Stimulated activated CD8-positive, alpha-beta memory T cell treated with anti-CD3 and anti-CD28 coated beads, Interleukin-15, amount 100 ng/mL, for 24 hours (primary cell): ENCODE measurements at places on chromosomes 3 and 15.

GRCh38 chr3:187743195-187744141 is 1.8 kb downstream of the BCL6 start:
- DNase-seq = no peak

- DNase-seq = no peak
These were observed 27.0 kb downstream of the MB21D2 start for GRCh38 chr3:192890347-192891335.

- no peak for DNase-seq
These were observed 13.6 kb upstream of the LACTB start for GRCh38 chr15:63107895-63108546.

- no peak for DNase-seq
These were observed 812.3 kb upstream of the ALCAM start for GRCh38 chr3:104554425-104554824.

- DNase-seq = no peak
These were observed 8.6 kb downstream of the PKM start for GRCh38 chr15:72222393-72222792.

DNA sequence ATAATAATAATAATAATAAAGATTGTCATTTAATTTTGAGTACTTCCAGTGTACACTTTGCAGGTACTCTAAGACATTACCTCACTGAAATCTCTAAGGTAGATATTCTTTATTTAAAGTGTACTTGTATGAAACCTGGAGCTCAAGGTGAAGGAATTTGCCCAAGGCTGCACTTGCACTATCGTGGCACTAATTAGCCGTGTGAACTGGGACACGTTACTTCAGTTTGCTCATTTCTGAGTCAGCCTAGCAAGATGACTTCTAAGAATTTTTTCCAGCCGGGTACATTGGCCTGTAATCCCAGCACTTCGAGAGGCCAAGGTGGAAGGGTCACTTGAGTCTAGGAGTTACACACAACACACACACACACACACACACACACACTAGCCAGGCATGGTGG is 33.5 kb downstream of the MLH1 start:
- DNase-seq = no peak

GRCh38 chr3:154540950-154541604 is 111.1 kb upstream of the GPR149 start:
- DNase-seq = no peak

- DNase-seq = no peak
These were observed 15.5 kb downstream of the CCR5 start for GRCh38 chr3:46386205-46386604.

GRCh38 chr3:15044326-15044725 is 20.8 kb downstream of the MRPS25 start:
- no peak for DNase-seq

- no peak for DNase-seq
These were observed 2.5 kb downstream of the EEFSEC start for GRCh38 chr3:128155616-128156360.

GRCh38 chr3:116165135-116165534 is 280.2 kb downstream of the LSAMP start:
- DNase-seq = no peak

DNA sequence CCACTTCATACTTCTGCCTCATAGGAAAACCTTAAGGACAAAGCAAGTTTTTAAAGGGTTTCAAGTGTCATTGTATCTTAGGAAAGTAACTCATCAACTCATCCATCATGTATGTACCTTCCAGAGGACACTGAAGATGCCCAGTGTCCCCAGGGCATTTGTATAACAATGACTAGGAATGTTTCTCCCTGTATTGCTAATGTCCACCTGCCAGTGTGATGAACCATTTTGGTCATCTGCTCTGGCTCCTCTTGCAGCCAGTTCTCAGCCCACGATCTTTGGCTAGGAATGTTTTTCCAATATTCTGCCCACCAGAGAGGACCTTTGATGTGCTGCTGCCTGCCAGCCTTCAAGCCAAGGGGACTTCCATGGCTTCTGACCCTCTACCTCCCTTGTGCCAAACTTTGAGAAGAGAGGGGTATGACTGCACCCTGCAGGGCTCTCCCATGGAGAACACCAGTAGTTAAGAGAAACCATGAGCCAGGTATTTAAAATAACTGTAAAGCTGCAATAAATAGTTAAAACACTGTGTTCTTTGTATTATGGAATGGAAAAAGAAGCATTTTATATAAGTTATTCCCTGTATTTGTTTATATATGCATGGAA is 11.4 kb downstream of the LMOD3 start:
- DNase-seq = no peak
